Esophagus squamous epithelium (tissue), 5 donors: ENCODE measurements at places on chromosomes 5 and 9.

- no peak for DNase-seq
Measured at GRCh38 chr9:110050925-110051355, 157.0 kb downstream of the C9orf152 start.

DNA sequence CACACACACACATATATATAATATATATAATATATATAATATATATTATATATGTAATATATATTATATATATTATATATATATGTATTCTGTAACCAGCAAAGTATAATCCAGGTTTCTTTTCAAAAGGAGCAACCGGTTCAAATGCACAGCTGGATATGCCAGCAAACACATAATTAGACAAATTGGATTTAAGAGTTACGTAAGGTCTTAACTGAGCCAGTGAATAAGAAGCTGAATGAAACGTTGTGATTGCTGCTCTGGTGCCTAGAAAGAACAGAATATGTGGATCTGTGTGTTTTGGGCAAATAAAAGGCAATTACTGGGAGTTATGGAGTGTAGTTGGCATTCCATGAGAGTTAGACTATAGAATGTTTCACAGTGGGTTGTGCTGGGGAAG, 178.1 kb downstream of the SLF1 start:
- DNase-seq: no peak

DNA sequence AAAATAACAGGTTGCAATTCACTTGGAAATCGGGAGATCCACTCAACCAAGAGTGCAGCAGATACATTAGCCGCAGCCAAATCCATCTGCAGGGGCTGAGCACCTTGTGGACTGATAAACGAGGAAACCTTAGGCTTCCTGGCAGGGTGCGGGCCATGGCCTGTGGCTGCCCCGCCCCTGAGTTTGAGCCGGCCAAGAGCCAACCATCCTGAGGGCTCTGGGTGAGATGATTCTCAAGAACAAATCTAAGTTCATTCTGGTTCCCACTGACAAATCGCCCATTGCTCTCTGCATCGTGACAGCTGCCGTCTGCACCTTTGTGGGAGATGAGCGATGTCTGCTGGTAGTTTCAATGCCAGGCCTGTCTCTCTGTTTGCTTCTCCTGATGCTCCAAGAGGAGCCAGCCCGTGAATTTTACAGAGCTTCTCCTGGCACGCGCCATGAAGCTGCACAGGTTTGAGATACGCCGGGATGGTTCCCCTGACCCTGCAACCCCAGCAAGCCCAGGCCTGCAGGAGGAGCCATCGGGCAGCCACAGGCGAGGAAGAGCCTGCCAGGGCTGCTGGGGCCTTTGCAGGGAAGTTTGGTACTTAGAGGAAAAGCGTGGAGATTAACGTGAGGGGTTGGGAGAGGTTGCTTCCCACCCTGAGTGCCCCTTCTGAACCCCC, 154.0 kb downstream of the OLFM1 start:
- DNase-seq: no peak

- DNase-seq: no peak
Measured at GRCh38 chr5:144032375-144032774, 138.1 kb downstream of the YIPF5 start.

GRCh38 chr5:14699807-14700400, 35.4 kb downstream of the OTULIN start:
- no peak for DNase-seq

DNA sequence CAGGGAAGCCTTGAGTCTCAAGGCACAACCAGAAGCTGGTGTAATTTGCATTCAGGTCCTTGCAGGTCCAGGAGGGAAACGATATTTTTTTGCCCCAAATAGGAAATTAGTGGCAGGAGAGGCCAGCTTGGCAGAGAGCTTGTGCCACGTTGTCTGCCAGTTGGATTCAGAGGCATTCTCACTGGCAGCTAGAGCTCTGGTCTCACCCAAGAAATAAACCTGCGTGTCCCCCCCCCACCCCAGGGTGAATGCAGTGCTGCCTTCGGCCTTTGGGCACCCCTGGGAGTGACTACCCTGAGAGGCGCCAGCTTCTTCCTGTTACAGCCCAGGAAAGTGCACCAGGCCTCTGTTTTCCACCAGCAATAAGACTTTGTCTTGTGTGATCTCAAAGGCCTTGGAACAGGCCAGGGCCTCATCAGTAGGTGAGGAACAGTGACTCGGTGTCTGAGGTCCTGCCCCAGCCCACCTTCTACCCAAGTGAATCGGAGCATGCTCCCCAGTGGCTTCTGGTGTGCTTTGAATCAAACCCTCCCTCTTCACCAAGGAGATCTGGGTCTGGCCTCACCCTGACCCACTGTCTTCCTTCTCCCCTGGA, 68.4 kb downstream of the HSPA4 start:
- DNase-seq: no peak

- DNase-seq: no peak
Measured at GRCh38 chr9:137319011-137319738, 17.1 kb upstream of the NRARP start.

DNA sequence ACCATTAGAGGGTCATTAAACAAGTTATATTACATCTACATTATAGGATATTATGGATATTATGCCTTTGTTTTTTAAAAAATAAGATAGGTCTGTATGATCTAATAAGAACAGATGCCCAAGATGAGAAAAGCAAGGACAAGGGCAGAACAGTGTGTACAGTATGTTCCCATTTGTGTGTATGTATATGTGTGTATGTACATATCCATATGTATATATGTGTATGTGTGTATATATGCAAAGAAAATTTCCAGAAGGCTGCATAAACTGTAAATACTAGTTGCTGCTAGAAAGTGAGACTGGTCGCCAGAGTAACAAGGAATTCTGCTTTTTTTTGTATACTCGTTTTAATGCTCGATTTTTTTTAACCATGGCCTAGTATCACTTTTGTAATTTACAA, 58.1 kb upstream of the GLIS3 start:
- DNase-seq: no peak

- DNase-seq: no peak
Measured at GRCh38 chr5:90803876-90804275, 245.3 kb downstream of the ADGRV1 start.

- DNase-seq: peak; percentile 62
Measured at GRCh38 chr9:129334105-129334935, 156.3 kb upstream of the IER5L start.

DNA sequence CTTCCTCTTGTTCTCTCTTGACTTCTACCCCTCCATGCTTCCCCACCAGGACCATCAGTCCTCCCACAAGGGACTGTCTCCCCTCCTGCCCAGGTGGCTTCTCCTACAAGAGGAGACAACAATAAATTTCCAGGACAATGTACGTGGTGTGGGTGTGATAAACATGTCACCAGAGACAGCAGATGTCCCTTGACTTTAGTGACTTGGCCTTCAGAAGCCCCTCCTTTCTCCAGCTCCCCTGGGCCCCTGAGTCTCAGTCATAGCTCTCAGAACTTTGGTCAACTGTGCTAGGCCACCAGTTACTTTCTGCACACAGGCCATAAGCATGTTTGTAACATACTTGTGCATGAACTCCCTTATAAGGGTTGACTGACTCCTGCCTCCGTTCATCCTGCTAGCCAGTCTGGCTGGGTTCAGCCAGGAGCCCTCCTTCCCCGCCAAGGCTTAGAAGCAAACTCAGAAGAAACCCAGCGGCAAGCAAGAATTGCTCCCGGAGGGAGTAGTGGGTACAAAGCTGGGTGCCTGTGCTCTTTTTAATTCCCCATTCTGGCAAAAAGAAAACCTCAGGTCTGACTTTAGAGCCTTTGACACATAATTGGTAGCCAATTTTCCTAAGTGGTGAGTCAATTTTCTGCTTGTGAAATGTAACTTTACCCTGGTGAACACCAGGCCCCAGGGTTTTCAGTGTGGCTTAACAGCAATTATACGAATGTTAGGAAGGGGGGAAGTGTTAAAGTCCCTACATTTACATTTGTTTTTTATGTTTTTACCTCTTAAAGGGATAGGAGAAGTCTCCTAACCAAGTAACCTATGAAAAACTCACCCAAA, 49.2 kb downstream of the EBF1 start:
- no peak for DNase-seq

GRCh38 chr9:128081056-128081455, 13.0 kb downstream of the SLC25A25 start:
- no peak for DNase-seq

GRCh38 chr5:143659599-143660238, 152.2 kb upstream of the HMHB1 start:
- no peak for DNase-seq

DNA sequence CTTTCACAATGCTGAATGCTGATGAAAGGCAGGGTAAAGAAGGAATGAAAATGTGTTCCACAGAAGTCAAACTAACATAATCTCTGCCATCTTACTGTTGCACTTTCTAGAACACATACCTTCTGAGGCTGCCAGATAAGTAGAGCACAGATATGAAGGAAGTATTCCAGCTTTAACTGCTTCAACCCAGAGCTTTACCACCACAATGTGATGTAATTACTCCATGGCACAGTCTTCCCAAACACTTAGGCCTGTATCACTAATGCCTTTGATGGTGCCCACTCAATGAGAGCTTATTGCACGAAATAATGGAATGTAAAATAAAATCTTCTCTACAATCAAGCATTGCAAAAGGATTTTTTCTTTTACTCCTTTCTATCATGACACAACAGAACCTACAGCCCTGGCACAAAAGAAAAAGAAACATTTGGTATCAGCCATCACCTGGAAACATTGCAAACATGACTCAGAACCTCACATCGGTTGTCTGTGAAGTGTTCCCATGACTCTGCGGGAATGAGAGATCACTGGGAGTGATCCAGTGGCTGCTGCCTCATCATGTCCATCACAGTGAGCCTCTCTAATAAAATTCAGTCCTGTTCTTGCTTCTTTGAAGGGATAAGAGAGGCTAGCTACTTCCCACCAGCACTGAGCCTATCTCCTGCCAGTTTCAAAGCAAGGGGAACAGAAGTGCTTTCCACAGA, 385.8 kb downstream of the EFNA5 start:
- DNase-seq: no peak

DNA sequence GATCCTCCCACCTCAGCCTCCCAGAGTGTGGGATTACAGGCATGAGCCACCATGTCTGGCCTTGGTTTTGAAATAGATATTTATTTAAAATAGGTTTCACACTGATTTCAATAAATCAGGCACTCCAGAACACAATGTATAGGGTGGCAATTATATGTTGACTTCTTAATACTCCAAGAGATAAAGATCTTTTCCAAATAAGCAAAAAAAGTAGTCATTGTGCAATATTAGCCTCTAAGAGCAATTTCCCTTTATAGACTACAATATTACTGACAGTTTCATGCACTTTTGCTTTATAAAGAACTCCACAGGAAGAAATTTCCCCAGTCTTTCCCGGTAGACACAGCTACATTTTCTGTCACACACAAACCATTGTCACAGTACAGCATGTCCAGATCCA, 23.4 kb upstream of the RUFY1 start:
- no peak for DNase-seq

- no peak for DNase-seq
Measured at GRCh38 chr5:150434464-150434863, 15.1 kb downstream of the RPS14 start.

GRCh38 chr9:116668970-116669695, 18.0 kb upstream of the TRIM32 start:
- no peak for DNase-seq

DNA sequence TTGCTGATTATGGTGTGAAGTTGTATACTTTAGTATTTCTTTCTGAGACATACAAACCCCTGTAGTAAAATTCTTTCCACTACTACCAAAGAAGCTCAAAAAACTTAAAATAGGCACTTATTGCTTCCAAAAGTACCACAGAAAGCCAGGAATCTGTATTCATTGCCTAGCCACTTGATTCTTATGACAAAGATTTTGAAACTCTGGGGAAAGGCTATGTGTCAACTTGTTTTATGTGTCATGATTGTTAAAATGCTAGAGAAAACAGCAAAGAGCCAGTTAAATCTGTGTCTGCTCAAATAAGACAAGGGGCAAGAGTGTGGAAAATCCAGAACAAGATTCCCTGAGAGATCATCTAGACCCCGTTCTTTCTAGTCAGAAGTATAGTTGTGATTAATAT, 6.0 kb downstream of the KIF2A start:
- no peak for DNase-seq

- DNase-seq: no peak
Measured at GRCh38 chr9:134213508-134213850, 49.1 kb upstream of the RNU6ATAC start.

- DNase-seq: no peak
Measured at GRCh38 chr5:9495121-9495520, 50.8 kb downstream of the SEMA5A start.

DNA sequence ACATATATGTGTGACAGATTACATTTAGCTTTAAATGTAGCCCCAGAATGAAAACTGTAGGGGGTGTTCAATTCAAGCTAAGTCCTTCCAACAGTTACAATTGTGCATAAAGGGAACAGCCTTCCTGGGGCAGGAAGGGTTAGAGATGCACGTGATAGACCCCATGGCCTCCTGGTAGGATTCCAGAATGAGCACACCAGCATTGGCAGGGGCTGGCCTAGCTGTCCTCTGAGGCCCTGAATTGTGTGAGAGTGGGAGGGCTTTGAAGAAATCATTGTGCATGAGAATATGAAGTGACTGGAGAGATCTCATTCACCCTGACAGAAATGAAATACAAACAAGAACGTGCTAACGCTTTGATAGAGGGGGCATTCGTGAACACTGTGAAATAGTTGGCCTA, 663.8 kb upstream of the KLF4 start:
- no peak for DNase-seq

DNA sequence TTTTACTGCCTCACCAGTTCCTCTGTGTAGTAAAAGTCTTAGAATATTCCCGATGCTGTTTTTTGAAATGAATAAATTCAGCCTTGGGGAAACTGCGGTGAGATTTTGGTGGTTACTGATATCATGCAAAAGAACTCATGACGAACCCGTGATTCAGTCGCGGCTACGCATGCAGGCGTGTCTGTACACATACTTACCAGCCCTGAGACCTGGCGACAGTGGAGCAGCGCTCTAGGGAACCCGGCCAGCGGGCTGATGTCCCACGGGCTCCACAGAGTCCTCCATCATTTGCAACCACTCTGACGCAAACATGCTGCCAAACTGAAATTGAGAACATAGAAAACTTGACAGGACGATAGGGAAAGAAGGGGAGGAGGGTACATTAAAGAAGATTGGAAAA, 315.6 kb upstream of the DAB2 start:
- no peak for DNase-seq

- DNase-seq: no peak
Measured at GRCh38 chr5:1001406-1002270, 7.0 kb upstream of the NKD2 start.

- DNase-seq: no peak
Measured at GRCh38 chr9:14981291-14981950, 71.2 kb upstream of the FREM1 start.

DNA sequence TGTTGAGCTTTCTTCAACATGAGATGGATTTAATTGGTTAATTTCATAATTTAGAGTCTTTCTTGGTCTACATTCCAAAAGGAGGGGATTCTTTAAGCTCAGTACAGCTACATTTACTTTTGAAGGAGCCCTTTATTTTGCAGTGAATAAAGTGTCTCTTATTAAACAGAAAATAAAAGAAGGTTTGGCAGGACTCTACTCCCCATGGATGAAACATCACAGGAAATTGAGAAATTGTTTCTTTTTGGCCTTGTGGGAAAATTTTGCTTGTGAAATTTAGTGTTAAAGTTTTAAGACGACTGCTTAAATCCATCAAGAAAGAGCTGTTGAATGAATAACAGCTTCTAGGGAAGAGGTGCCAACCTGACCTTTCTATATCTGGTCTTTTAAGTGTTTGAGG, 187.7 kb downstream of the NTRK2 start:
- DNase-seq: no peak
